ENCODE measurements at places on chromosomes 4 and X.

DNA sequence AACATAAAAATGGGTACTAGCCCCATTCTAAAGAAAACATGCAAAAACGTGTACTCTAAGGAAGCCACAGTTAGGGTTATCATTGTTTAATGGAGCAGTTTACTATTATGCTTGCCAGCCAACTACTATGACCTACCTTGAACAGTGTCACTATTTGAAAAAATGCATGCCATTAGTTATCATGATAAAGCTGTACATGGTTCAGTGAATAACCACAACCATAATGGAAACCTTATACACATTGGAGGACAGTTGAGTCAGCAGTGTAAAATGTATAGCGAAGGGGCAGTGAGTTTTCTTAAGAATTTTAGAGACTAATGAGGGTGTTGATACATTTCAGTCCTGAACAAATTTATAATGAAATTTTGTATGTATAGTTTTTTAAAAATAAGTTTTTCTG lies 381.9 kb downstream of the GRXCR1 start:
- no peak for DNase-seq

DNA sequence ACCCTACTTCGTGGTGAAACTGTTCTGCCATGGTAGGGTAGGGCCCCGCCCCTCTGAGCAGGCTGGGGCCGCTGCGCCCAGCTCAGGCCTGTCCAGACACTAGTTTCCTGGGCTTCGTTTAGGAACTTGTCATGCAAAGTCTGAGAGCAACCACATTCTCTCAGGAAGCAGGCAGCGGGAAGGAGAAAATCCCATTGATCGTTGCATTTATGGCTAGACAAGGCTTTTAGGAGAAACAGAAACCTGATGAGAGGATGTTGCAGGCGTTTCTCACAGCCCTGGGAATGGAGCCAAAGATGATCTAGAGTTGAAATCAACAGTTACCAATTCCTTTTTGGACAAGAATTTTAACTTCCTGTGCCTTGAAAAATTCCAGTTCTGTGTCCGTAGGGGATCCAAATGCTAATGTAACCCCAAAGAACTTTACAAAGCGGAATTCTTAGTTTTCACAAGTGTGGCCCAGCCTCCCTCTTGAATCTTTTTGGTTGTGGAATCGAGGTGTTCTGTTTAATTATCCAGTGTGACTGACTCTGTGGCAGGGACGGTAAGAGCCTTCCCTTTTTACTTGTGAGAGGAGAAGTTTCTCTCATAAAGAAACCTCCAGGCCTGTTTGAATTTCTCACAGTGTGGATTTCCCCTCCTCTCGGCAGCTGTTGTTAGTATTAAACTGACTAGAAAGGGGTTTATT lies 4.5 kb upstream of the CXCL9 start:
- DNase-seq: no peak

GRCh38 chr4:130422261-130422660 lies 1326.3 kb downstream of the C4orf33 start:
- no peak for DNase-seq

DNA sequence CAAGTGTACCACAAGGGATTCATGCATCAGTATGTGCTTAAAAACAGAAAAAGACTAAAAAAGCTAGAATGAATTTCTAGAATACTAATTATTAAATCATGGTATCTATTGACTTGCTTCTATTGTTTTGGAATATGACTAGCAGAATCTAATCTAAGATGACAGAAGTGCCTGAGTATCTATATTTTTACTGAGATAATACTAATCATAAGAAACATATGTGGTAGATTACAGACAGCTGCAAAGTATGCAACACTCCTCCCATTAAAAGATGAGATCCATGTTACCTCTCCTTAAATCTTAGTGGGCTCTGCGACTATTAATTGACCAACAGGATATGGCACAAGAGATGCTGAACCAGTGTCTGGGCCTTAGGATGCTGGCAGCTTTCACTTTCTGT lies 89.4 kb downstream of the COL25A1 start:
- DNase-seq: no peak

DNA sequence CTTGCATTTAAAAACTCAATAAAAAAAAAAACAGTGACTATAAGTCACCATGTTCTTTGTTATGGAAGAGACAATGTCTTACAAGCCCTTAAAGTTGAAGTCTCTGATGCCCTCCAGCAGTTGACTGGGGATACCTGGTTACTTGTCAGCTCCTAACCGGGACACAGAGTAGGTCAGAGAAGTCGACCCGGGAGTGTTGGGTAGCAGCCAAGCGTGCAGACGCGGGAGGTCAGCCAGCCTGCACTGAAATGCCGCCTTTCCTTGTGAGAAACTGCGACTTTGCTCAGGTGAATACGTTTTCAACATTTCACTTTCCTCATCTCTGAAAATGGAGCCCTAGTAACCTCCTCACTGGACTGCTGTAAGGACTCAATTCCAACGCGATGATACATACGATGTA lies 81.8 kb downstream of the F11 start:
- DNase-seq: no peak

- DNase-seq: no peak
Measured at GRCh38 chr4:2343476-2343875, 75.0 kb downstream of the ZFYVE28 start.

DNA sequence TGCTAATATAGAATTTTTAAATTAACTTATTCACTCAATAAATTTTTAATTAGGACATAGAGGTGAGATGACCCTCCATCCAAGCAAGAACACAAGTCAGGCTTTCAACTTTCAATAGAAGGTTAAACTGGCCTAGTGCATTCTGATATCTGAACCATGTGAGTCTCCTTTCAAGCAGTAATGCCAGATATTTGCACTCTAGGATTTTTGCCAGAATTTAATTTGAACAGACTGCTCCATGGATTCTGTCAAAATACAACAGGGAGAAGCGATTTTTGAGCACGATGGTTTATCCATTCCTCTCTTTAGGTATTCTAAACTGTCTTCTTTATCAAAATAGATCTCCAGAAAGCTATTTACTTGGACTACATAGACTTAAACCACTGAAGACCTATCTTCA lies 72.0 kb upstream of the DCLK2 start:
- DNase-seq: no peak

GRCh38 chr4:80216100-80216761 lies 18.9 kb downstream of the PRDM8 start:
- no peak for DNase-seq

DNA sequence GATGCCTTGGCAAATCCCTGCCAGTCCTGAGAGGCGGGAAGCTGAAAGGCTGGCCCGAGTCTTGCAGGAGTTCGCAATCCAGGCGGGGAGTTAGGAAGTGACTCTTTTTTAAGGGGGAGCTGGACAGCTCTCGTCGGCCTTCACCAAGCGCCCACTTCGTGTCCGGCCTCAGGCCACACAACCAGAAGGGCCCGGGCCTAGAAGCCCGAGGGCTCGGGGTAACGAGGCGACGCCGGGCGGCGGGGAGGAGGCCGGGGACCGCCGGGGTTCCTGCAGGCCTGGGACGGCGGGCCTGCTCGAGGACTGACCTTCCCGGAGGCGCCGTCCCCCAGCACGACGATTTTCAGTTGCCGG lies 395 bp downstream of the RAB28 start:
- peak; percentile 3 for DNase-seq

GRCh38 chrX:63349307-63349706 lies 1.8 kb downstream of the SPIN4 start:
- no peak for DNase-seq

GRCh38 chrX:37906357-37906756 lies 59.0 kb upstream of the DYNLT3 start:
- DNase-seq: no peak

DNA sequence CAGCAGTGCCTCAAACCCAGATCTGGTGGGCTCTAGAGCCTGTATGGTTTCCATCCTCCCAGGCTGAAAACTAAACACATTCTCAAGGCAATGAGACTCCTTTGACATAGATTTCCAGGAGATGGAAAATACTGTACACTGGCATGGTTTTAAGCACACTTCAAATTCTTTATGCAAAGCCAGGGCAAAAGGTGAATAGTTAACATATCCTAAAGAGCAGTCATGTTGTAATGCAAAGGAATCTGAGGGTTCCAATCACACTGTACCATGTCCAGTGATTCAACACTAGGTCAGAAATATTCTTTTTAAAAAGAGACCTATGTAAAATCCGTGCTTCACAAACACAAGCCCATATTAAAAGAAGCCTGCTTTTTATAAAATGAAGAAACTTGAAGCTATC lies 195.3 kb downstream of the QDPR start:
- DNase-seq: no peak

DNA sequence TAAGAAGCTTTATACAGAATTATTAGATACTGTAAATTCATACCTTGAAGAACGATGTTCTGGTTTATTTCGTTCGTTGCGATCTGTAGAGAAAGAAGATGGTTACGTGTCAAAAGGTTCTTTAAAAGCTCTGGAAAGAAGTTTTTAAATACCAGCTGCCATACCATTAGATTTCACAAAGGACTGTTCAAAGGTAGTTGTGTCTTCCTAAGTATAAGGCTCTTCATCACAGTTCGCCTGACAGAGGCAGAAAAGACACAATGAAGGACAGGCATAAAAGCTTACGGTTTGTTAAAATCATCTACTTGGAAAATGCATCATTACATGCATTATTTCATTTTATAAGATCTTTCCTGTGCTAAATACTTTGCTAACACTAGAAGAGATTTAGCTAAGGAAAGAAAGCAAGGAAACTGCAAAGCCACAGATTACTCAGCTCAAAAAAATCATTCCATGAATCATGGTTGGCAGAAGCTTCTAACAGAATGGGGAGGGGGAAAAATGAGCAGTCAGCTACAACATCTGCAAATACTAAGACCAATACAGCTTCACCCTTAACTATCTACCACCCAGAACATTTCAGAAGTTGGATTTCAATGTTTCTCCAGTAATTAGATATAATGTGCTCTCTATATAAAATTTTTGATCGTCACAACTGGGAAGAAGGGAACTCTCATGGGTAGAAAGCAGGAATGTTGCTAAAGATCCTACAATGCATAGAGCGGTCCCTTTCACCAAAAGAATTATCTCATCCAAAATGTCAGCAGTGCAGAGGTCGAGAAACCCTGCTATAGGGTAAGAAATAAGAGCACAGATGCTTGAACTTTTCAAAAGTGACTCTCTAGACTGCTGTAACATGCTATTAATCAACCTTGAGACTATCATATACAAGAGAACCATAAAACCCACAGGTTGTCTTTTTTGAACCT lies 50.7 kb upstream of the PRSS48 start:
- DNase-seq: no peak
